ENCODE measurements at places on chromosomes 16 and 17. TPM values are rescaled to one million over a fixed set of nuclear protein-coding genes. Genes with fewer than 3 reads are reported as not detected.

RND2 gene
- 0.78 TPM for total RNA-seq

EPX gene
- total RNA-seq = not detected

KRTAP1-1 gene
- not detected for total RNA-seq

ERN2 gene
- 0.11 TPM for total RNA-seq

EVPL gene
- 0.11 TPM for total RNA-seq

CPNE7 gene
- 0.22 TPM for total RNA-seq

CARHSP1 gene
- 62.6 TPM for total RNA-seq

CRISPLD2 gene
- total RNA-seq = 45.5 TPM

CCL18 gene
- total RNA-seq = not detected

TPPP3 gene
- total RNA-seq = 0.22 TPM

ATP2A1 gene
- total RNA-seq = under 0.01 TPM

PNMT gene
- total RNA-seq = not detected

NPIPA7 gene
- total RNA-seq = 0.78 TPM

MEOX1 gene
- total RNA-seq = 0.26 TPM

NOG gene
- not detected for total RNA-seq

PRSS36 gene
- total RNA-seq = 0.91 TPM

PRR14 gene
- 5.9 TPM for total RNA-seq

KRTAP4-4 gene
- not detected for total RNA-seq

PRRT2 gene
- 2.4 TPM for total RNA-seq

CDC6 gene
- total RNA-seq = 14.0 TPM

GDPD3 gene
- 1.4 TPM for total RNA-seq

UBALD1 gene
- total RNA-seq = 4.3 TPM

KRT36 gene
- not detected for total RNA-seq

CYTH1 gene
- total RNA-seq = 19.2 TPM

SRP68 gene
- total RNA-seq = 33.6 TPM

CWC25 gene
- 13.1 TPM for total RNA-seq

ICAM2 gene
- 8.3 TPM for total RNA-seq

PARD6A gene
- total RNA-seq = 0.78 TPM

NUTF2 gene
- 96.1 TPM for total RNA-seq

TP53TG3F gene
- total RNA-seq = not detected

IL21R gene
- 5.2 TPM for total RNA-seq

SOCS1 gene
- 2.7 TPM for total RNA-seq

ZG16 gene
- not detected for total RNA-seq

TEKT5 gene
- total RNA-seq = 0.22 TPM

ITGA3 gene
- 84.3 TPM for total RNA-seq

ATP1B2 gene
- total RNA-seq = not detected

CCL1 gene
- total RNA-seq = not detected

PKMYT1 gene
- total RNA-seq = 4.8 TPM

Measured in articular chondrocyte of knee joint (primary cell).